NCI-H460 (cell line): ENCODE measurements at places on chromosomes 4 and X.
A peak's percentile ranks its signal among the peaks of the same experiment; 100 is the strongest.

- DNase-seq: no peak
Measured at GRCh38 chr4:69668680-69669079, 15.6 kb upstream of the UGT2A1 start.

- no peak for DNase-seq
Measured at GRCh38 chrX:119151051-119151380, 23.4 kb upstream of the KIAA1210 start.

DNA sequence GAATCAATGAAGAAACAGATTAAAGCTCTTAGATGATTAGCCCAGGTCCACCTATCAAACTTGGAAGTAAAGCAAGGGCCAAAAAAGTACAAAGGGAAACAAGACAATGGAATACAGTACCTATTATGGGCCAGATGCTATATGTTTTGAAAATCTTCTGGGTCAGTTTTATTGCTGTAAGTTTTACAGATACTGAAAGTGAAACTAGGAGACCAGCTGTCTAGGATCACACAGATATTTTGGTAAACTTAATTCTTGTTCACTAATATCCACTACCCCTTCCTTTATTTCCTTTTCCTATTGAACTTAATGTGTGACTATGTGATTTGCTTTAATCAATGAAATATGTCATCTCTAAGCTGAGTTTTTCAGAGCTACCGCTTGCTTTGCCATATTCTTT lies 505.4 kb upstream of the PITX2 start:
- DNase-seq: no peak

GRCh38 chr4:185411849-185412248 lies 13.9 kb downstream of the UFSP2 start:
- DNase-seq: no peak

- DNase-seq: no peak
Measured at GRCh38 chrX:139052461-139052860, 340.9 kb upstream of the FGF13 start.

- no peak for DNase-seq
Measured at GRCh38 chr4:163395758-163396157, 52.1 kb downstream of the NPY5R start.

GRCh38 chrX:143632625-143633410 lies 3.1 kb downstream of the SLITRK4 start:
- DNase-seq: peak; percentile 34

DNA sequence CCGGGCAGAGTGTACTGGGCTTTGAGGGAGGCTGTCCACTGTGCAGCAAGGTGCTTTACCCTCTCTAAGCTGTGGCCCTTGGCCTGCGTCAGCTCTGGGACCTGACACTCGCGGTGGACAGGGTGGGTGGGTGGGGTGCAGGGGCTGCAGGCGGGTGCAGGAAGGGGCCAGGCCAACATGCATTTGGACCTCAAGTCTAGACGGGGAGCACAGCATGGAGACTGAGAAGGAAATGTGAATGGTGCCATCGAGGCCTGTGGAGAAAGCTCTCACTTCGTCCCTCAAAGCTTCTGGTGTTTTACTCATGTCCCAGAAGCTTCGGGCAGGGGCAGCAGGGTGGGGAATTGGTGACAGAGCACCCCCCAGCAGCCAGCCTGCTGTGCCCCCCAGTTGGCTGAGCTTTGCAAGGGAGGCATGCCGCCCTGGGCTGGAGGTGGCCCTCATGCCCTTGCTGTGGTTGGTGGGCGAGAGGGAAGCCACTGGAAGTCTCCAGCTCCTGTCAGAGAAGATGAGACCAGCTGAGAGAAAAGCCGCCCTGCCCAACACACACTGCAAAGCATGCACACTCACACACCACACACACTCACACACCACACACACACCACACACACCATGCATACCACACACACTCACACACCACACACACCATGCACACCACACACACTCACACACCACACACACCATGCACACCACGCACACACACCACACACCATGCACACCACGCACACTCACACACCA lies 12.3 kb downstream of the PNMA6E start:
- DNase-seq: no peak

- DNase-seq: no peak
Measured at GRCh38 chrX:42619068-42619467, 158.9 kb downstream of the PPP1R2C start.

- DNase-seq: no peak
Measured at GRCh38 chr4:109395694-109396093, 37.9 kb upstream of the SEC24B start.
